ENCODE measurements at places on chromosomes 16 and 17.

DNA sequence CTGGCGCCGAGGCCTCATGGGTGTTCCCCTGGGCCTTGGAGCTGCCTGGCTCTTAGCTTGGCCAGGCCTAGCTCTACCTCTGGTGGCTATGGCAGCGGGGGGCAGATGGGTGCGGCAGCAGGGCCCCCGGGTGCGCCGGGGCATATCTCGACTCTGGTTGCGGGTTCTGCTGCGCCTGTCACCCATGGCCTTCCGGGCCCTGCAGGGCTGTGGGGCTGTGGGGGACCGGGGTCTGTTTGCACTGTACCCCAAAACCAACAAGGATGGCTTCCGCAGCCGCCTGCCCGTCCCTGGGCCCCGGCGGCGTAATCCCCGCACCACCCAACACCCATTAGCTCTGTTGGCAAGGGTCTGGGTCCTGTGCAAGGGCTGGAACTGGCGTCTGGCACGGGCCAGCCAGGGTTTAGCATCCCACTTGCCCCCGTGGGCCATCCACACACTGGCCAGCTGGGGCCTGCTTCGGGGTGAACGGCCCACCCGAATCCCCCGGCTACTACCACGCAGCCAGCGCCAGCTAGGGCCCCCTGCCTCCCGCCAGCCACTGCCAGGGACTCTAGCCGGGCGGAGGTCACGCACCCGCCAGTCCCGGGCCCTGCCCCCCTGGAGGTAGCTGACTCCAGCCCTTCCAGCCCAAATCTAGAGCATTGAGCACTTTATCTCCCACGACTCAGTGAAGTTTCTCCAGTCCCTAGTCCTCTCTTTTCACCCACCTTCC is 7.9 kb downstream of the HIRIP3 start:
- no peak for DNase-seq

- peak; percentile 34 for DNase-seq
Observed at GRCh38 chr17:55285340-55286301, 20.9 kb downstream of the HLF start.

- DNase-seq: no peak
Observed at GRCh38 chr17:38605411-38605840, 326 bp downstream of the SRCIN1 start.

DNA sequence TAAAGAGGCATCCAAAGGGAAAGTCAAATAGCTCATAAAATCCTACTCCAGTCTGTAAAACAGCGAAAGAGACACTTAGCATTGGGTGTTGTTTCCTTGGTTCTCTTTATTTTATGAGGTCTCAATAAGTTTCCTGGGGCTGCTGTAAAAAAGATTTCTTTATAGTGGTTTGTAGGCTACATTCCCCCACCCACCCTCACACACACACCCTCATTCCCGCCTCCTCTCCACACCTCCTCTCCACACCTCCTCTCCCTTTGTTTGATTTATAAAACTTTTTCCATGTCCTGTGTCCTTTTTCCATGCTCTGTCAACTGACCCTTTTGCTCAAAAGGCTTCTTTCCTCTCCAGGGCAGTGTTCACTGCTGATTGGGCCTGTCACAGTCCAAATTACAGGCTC is 178.9 kb upstream of the SOX9 start:
- no peak for DNase-seq

DNA sequence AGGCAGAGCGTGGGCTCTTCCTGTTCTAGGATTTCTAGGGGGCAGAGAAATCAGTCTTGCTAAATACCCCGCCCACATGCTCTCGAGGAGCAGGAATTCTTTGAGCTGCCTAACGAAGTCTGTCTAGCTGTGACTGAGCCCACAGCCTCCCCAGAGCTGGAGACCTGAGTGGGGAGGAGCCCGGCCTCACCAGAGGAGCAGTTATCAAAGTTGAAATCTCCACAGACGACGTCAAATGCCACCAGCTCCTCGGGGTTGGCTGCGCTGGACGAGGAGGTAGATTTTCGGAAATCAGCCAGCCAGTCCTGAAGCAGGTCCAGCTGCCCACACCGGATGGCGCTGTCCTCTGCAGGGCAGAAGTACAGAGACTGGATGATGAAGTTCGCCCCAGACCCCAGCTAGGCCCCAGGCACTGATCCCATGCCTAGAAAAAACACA is 53.8 kb downstream of the PRMT7 start:
- DNase-seq: no peak

DNA sequence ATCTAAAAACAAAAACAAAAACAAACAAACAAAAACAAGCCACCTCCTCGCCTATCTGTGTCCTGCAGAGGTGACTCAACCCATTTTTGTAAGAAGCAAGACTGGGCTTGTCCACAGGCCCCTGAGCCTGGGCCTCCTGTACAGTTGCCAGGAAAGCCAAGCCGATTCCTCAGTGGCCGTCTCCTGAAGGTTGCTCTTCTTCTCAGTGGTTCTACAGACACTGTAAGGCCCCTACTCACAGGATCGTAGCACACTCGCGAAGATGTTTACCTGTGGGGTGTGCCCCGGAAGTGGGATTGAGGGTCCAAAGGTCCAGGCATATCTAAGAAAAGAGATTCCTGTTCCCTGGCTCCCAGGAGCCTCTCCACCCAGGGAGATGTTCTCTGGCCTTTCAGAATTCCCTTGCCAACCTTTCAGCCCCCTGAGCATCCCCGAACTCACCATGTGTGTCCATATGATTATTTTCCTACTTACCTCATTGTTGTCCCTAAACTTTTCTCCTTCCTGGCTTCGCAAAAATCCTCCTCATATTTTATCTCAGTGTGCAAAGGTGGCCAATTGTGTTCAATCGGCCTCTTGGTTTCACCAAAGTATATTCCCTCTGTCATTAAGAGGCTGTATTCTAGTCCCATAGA is 7.5 kb upstream of the CES3 start:
- DNase-seq: no peak

GRCh38 chr17:39791111-39791992 is 53.6 kb downstream of the GRB7 start:
- DNase-seq: no peak

DNA sequence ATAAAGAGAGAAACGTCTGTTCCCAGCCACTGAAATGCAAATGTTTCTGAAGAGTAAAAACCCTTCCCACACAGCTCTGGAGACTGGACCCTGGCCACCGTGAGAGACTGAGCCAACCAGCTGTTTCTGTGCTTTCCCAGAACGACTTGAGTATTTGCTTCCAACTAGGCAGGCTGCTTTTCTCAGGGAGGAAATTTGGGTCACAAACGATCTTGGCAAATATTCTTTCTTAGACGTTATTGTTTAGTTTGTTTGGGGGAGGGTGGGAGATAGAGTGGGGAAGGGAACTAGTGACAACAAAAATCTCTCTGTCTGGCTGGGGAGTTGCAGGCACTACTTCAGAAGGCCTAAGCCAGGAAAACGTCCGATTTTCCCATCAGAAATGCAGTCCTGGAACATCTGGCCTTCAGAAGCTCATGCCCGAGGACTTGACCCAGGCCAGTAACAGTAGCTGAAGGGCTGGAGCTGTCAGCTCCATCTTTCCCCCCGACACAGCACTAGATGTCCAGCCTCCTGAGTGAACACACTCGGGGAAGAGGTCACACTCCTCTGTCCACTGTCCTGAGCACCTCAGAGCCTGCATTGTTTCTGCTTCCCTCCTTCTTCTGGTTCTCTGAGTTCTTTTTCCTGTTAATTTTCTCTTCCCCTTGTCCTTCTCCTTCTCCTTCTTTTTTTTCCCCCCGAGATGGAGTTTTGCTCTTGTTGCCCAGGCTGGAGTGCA is 4.0 kb downstream of the CCDC92B start:
- DNase-seq: no peak

- DNase-seq: no peak
Observed at GRCh38 chr17:71446645-71447437, 674.0 kb upstream of the SOX9 start.

DNA sequence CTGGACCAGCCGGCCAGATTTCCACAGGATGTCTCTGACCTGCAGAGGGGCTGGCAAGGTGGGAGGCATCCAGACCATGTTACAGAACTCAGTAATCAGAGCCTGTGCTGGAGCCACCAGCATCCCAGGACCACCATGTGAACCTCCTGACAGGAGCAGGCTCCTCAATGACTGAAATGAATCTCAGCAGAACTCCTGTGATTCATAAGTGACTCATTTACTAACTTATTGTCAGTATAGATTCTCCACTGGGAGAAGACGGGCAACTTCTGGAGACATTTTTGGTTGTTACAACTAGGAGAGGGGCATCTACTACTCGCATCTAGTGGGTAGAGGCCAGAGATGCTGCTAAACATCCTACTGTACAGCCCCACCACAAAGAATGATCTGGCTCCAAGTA is 3.1 kb upstream of the WWOX start:
- DNase-seq: no peak

DNA sequence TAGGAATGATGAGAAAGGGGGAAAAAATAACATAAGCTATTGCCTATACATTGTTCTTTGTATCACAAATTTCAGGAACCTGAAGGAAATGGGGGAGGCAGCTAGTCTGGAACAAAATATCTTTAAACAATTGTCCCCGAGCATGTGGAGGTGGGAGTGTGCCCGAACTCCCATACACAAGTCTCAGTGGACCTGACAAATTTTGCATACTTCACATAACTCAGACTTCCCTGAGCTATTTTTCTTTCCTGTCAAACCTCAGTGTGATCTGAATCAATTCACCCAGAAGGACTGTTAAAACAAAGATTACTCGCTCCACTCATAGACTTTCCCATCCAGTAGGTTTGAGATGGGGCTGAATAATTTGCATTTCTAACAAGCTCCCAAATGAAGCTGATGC is 1.6 kb upstream of the XPO6 start:
- no peak for DNase-seq

DNA sequence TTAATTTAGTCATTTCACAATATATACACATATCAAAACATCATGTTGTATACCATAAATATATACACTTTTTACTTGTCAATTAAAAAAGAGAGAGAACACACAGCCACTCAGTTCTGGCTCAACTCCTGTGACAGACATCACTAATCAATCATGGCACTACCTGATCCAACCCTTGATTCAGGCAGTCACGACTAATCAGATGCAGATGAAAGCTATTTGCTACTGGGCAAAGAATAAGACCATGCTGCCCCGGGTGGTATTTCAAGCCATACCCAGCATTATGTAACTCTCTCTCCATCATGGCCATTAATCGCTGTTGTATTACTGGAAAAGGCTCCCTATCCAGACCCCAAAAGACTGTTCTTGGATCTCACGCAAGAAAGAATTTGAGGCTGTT is 345.7 kb downstream of the HAPSTR1 start:
- no peak for DNase-seq

DNA sequence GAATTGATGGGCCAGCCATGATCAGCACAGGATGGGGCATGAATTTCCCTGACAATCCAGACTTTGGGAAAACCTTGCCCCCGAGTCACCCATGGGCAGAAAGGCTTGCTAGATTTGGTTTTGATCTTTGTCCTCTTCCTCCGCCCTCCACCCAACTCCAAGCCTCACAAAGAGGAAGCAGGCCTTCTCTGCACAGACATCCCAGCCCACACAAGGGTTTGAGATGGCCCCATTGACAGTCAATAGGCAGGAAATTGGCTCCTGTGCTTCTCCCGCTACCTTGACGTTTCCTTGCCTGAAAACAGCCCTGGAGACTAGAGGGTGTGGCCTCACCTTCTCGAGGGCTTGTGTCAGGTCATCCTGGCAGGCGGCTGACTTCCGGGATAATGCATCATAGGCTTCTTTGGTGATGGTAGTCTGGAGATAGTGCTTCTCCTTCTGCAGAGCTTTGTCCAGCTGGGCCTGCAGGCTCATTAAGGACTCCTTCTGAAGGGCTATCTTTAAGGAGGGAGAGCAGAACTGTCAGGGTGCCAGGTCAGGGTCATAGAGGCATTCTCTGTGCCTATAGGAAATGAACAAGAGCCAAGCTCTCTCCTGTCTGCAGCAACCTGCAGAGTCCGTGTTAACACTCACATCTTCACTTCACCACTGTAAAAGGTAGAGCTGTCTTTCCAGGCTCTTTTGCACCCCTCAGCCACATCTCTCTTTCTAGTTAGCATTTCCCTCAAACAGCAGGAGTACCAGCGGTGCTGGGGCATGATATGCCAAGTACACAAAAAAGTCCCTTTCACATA is 32.2 kb downstream of the DHX38 start:
- DNase-seq: no peak

- no peak for DNase-seq
Observed at GRCh38 chr17:79433379-79433778, 177.5 kb downstream of the RBFOX3 start.

GRCh38 chr17:81483085-81483861 is 29.3 kb downstream of the ACTG1 start:
- DNase-seq: no peak

DNA sequence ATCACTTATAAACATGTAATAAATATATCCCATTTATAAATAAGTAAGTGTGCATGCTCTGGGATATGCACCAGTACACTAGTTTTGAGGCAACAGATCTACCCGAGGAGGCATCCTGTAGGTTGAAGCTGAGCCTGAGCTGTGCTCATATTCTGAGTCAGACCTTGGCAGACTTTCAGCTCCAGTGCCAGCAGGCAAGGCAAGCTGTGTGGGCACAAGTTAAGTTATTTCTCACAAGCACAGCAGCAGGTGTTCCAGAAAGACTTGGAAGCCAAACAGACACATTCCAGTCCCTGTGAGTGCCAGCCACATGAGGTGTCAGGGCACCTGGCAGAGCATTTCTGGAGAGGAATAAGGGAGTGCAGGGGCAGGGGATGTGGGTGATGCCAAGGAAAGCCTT is 1.3 kb upstream of the CLEC19A start:
- peak; percentile 0 for DNase-seq

GRCh38 chr17:29633886-29634285 is 11.2 kb upstream of the CORO6 start:
- DNase-seq: no peak

- peak; percentile 82 for DNase-seq
Observed at GRCh38 chr17:48107137-48108055, at the start of gene SNX11. TSS of gene SNX11 (plus strand) at chr17:48107766. CDS start at chr17:48112044, 4,278 bp downstream.

DNA sequence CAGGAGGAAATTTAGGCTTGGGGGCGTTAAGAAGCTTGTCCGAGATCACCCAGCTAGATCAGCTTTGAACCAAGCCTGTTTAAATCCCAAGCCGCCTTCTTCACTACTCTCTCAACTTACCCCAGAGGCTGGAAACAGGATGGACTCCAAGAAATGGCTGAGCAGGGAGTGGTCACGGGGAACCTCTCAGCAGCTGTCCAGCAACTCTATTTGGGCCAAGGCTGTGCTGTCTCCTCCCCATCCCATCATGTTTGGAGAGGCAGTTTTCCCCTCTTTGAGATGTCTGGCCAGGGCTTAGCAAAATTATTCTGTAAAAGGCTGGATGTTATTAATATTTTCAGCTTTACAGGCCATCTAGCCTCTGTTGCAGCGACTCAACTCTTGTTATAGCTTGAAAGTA is 305.7 kb downstream of the RBFOX1 start:
- DNase-seq: no peak

GRCh38 chr17:72687886-72688285 is 404.6 kb downstream of the SLC39A11 start:
- no peak for DNase-seq

- DNase-seq: no peak
Observed at GRCh38 chr16:6571044-6571443, 761.6 kb upstream of the RBFOX1 start.
